ENCODE measurements at places on chromosomes 13 and 19.

GRCh38 chr13:51895906-51896888 is 34.4 kb downstream of the CCDC70 start:
- no peak for DNase-seq

DNA sequence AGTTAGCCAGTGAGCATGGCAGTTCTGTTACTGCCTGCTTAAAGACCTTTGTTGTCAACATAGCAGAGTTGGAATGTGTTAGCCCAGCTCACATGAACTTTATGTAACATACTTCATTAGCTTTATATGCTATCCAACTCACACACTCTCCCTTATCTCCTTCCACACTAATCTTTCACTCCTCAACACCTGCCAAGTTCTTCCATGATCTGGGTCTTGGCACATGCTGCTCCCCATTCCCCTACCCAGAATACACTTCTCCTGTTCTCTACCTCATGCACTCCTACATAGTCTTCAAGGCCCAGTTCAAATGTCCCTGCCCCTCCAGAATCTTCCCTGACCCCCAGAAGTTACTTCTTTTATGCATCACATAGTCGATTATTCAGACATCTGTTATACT is 179.3 kb downstream of the KATNAL1 start:
- DNase-seq = no peak

GRCh38 chr13:99308471-99309087 is 1.4 kb upstream of the GPR183 start:
- no peak for DNase-seq

DNA sequence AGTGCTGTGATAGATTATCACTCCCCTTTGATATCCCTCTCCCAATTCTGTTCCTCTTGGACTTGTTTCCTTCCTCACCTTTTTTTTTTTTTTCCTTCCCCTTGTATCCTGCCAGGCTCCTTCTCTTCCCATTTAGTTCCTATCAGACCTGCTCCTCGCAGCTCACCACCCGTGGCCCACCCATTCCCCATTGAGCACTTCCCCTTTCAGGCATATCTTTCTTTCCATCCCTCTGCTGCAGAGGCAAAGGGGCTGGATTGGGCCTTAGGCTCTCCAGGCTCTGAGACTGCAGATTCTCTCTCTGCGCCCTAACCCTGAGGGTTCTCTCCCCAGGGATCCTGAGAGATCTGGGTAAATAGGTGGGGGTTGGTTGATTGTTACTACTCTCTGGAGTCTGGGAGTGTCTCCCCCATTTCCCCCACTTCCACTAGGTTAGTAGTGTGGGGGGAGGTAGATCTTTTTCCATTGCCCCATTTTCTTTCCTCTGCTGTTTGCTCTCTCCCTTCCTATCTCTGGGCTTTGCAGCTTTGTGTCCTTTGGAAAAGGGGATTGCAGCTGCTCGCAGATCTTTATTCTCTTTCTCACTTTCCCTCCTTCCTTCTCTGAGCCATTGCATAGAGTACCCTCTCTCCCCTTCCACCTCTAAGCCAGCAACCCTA is 2.3 kb downstream of the ARHGAP35 start:
- no peak for DNase-seq

GRCh38 chr13:39433651-39434050 is 169.3 kb downstream of the LHFPL6 start:
- DNase-seq = no peak

DNA sequence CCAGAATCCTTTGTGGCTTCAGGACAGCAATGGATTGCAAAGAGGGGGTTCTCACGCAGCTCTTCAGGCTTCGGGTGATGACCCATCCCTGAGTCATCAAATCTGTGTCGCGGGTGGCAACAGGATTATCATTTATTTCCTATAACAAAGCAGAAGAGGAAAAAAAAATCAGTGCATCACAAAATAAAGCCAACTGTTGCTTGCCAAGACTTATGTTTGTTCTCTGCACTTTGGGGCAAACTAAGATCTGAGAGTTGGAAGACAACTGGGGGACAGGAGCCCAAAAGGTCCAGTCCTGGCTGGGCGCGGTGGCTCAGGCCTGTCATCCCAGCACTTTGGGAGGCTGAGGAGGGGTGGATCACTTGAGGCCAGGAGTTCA is 6.4 kb downstream of the GNA15 start:
- no peak for DNase-seq

DNA sequence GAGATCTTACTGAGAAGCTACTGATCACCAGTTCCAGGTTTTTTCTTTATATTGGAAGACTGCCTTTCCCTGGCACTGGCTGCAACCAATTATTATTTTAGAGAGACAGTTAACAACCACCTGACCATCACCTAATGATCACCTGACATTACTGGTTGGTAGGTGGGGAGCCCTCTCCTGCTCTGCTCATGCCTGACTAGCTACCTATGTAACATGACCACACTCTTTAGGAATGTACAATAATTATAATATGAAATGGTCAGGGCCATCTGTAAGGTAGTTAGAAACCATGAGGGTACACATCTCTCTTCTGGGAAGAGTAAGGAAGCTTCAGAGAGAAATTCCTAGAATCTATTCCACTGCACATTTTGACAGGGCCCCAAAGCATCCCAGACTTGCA is 59.0 kb upstream of the SCEL start:
- no peak for DNase-seq

DNA sequence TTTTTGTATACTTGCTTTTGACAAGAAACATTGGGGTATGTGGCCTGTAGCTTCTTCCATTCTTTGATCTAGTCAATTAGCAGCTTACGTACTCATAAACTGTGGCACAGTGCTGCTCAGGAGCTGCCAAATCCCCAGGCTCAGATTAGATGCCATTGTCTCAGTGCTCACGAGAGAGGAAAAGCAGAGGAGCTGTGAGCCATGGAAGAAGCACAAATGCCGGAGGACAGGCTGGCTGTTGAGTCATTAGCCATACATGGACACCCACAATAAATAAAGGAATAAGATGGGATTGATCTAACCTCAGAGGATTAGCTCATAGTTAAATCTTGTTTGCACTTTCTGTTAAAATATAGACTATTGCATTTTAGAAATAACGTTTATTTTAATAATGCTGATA is 121.7 kb downstream of the POSTN start:
- no peak for DNase-seq

- no peak for DNase-seq
These were observed 46.3 kb downstream of the ZNF724 start for GRCh38 chr19:23203841-23204344.
